ENCODE measurements at places on chromosomes 5 and 9.
A peak's percentile ranks its signal among the peaks of the same experiment; 100 is the strongest.

DNA sequence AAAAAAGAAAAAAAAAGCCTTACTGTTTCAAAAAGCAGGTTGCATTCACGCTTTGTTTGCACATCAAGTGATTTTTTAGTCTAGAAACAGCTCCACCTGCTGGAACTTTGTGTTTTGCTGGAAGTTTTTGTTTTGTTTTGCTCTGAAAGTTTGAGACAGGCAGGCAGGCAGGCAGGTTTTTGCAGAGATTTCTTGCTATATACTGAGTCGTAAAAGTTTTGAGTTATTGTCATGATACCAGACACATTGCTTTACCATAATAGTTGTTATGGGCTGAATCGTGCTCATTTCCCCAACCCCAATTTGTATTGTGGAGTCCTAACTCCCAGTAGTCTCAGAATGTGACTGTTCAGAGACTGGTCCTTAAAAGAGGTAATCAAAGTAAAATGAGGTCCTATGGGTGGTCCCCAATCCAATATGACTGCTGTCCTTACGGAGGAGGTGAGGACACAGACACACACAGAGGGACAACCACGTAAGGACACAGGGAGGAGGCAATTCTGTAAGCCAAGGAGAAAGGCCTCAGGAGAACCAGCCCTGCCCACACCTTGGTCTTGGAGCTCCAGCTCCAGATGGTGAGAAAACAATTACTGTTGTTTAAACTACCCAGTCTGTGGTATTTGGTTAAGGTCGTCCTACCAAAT, 20.9 kb downstream of the OR2Y1 start:
- peak; percentile 65 for DNase-seq

GRCh38 chr5:112226215-112226614, 192.9 kb downstream of the EPB41L4A start:
- DNase-seq: no peak

DNA sequence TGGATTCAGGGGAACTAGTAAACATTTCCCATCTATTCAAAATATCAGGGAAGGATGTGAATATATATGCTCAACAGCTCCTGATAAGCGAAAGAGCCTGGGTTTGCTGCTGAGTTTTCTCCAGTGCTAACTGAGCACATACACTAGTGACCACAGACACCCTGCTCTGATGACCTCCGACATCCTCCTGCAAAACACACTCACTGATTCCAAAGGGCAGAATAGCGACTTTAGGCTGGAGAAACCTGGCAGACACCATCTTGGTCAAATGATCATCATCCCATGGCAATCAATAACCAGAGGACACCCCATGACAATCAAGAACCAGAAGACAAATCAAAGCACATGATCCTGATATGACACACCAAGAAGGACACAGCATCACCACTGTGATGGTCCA, 9.2 kb upstream of the GADD45G start:
- no peak for DNase-seq

- peak; percentile 37 for DNase-seq
Measured at GRCh38 chr9:133125941-133126696, 5.1 kb upstream of the RALGDS start.

DNA sequence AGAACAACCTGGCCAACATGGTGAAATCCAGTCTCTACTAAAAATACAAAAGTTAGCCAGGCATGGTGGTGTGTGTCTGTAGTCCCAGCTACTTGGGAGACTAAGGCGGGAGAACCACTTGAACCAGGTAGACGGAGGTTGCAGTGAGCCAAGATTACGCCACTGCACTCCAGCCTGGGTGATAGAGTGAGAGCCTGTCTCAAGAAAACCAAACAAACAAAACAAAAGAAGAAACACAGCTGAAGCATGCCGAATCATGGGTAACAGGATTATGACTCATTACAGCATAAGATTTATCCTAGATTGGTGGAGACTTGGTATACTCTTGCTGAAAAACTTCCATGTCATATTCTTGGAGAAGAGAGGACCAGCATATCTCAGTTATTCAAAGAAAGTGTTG, 236.7 kb upstream of the CCNH start:
- no peak for DNase-seq

DNA sequence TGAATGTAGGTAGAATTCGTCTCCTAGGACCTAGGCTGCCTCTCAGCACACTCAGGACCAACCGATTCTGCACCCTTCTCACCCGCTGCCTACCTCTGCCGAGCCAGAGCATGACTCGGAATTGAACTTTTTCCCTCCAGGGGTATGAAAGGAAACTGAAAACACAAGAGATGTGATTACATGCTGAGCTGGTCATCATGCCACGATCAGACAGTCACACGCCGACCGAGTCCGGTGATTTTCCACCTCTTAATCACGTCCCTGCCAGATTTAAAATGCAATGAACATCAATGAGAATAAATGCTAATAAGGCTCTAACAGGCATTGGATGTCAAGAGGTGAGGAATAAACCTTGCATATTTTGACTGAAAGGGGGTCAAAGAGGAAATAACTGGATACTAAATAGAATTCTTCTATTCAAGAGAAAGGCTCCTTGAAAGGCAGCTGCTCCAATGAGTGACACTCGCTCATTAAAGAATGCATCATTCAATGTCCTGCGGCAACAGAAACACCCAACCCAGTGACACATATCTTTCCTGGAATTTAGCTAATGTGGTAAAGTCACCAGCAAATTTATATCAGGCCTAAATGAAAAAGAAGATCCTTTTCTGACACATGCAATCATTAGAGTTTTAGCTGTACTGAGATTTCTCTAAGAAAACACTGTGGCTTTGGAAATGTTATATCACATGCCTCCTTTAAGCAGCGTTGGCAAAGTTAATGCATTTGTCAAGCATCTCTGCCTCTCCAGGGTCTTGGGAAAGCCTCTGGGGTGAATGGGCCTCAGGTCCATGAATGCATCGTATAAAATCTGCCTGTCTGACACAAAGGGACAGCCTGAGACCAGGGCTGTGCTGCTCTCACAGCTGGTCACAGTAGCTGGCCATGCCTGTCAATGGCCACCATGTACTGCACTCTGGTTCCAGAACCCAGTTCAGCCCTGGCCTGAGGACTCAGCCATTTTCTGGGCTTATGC, 128.7 kb downstream of the SPOCK1 start:
- no peak for DNase-seq

- DNase-seq: no peak
Measured at GRCh38 chr9:108919517-108919916, 14.4 kb downstream of the ELP1 start.

DNA sequence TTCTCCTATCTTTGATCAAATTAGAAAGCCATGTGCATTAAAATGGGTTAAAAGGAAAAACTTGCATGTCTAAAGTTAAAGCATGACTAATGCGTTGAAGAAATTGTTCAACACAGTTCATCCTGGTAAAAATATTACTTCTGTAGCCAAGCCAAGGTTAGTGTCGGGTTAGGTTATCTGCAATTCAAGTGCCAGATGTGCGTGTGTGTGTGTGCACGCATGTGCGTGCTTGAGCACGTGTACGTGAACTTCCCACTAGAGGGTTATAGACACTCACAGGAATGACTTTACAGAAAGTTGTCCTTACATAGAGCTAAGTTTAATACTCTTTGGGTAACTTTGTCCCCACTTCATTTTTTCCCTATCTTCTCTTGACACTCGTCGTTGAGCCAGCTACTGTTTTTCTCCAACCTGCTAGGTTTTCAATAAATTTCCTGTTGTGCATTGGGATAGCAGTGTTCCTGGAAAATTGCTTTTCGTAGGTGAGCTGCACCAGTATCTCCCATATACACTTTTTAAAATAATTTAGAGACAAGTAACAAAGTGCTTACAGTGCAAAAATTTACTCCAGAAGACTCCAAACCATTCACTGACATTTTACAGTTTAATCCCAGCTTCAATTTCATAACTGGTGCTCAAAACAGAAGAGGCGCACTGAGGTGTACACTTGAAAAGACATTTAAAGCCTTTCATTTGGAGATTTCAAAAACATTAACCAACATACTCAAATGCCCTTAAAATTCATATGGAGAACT, 353.8 kb downstream of the NFIB start:
- DNase-seq: no peak

DNA sequence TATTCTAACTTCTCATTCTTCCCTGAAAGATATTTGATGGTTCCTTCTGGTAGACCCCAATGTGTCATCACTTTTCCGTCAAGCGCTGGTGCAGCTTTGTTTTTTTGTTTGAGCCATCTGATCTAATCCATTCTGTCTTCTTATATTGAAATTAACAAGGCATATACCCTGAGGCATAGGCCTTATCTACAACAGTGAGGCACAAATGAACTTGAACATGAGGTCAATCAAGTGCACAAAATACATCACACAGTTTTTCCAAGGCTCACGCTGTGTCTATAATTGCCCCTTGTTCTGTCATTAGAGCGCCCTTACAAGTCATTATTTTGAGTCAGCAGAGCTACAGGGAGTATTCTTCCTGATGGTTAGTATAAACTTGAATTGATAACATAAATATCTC, 406.6 kb downstream of the MAT2B start:
- no peak for DNase-seq

GRCh38 chr5:493119-493701, 31.0 kb downstream of the SLC9A3 start:
- DNase-seq: no peak

GRCh38 chr5:94674490-94675382, 56.3 kb downstream of the SLF1 start:
- no peak for DNase-seq

GRCh38 chr5:159210846-159211245, 1.5 kb upstream of the RNF145 start:
- DNase-seq: no peak

DNA sequence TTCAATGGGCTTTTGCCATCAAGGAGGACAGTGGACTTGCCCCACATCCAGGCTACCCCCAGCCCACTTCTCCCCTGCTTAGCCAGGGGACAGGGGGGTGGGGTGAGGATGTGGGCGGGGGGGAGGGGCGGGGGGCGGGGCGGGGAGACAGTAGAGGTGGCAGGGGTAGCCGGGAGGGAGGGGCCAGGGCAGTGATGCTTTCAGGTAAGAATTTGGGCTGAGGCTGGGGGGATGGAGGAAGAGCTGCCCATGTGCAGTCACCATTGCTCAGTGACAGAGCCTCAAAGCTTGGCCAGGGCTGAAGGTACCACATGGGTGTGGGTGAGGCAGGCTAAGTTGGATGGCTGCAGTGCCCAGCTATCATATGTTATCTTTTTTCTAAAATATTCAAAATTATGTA, 40.7 kb upstream of the HNRNPA0 start:
- no peak for DNase-seq

- DNase-seq: no peak
Measured at GRCh38 chr5:141657937-141658545, 6.8 kb upstream of the FCHSD1 start.

GRCh38 chr5:44396312-44396711, 7.1 kb upstream of the FGF10 start:
- DNase-seq: no peak

GRCh38 chr5:166342402-166342801, 1949.0 kb upstream of the WWC1 start:
- DNase-seq: no peak

DNA sequence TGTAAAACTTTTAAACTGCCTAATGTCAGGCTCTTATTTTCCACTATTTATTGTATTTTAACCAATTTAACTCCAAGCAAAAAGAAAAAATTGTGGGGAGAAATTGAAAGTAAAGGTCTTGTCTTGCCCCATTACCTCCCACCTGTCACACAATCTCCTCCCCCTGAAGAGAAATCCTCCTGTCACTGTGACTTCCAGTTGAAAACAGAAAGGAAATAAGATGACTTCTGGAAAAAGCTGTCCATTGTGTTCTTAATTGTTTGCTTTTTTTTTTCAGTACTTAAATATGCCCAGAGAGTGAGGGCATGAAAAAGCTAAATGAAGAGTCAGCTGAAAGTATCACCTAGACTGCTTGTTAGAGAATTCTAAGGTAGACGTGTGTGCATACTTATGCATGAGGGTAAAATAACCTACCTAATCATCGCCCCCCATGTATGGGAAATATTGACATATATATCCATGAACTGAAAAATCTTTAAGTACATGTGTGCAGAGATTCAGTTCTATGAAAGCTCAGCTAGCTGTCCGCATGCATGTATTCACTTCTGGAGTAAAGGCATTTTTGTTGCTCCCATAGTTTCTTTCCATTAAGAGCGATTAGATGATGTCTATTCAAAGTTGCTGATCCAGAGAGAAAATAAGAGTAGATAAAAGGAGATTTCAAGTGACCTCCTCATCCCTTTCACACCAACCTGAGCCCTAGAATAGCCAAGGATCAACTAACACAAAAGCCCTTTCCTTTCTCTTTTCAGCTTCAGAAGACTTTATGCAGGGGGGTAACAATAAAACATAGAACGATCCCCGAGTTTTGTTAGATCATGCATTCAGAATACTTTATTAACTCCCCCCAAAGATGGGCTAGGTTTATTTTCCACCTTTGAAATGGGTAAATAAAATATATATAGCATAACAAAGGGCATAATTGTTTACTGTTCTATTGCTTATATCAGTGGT, 5.3 kb downstream of the NR2F1-AS1 start:
- no peak for DNase-seq

DNA sequence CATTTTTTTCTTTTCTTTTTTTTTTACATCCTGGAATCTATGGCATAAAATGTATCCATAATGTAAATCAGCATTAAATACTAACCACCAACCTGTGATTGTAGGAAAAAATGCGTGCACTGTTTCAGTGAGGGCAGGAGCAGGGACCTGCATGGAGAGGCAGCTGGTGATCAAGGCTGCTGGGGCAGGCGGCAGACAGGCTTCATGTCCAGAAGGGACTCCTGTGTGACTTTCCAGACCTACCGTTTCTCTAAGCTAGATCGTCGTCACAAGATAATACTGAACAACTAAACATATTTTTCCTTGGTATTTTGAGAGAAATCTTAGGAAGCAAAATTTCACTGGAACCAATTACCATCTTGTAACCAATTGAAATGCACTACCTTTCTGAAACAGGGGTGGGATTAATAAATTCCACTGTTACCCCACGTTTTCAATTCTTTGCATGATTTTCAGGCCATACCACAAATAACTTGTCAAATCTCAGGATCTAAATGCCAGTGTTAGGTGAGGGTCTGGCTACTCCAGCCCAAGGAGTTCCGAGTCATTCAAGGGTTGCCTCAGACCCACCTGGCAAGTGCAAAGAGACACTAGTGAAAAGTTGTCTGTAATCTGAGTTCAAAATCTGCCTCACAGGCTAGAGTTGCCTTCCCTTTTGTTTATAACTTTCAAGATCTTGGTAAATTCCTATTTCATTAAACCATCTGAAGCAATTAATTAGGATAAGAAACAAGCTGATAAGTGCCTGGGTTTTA, 198.2 kb downstream of the SEMA5A start:
- DNase-seq: no peak

- DNase-seq: no peak
Measured at GRCh38 chr9:122338994-122339393, 31.8 kb upstream of the PTGS1 start.

DNA sequence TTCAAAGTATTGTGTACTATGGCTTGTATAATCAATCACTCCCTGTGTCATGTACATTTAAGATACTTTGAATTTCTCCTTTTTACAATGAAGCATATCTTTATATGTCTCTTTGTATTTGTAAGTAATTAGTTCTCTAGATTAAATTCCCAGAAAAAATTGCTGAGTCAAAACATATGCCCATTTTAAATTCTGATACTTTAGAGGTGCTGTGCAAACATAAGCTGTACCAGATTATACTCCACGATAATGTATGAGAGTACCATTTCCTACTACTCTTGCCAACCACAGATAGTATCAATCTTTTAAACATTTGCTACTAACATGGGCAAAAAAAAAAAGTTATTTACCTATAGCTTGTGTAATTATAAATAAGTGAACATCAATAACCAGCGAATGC, 18.3 kb downstream of the DCAF10 start:
- DNase-seq: no peak
